Stimulated activated naive CD4-positive, alpha-beta T cell treated with Interleukin-2 at 50 U/mL for 16 hours (primary cell): ENCODE measurements at places on chromosomes 5 and 9.

GRCh38 chr5:5751498-5751897 is 329.0 kb downstream of the ICE1 start:
- DNase-seq, result no peak

- DNase-seq, result no peak
Measured at GRCh38 chr9:125651576-125652232, 55.3 kb downstream of the MAPKAP1 start.

DNA sequence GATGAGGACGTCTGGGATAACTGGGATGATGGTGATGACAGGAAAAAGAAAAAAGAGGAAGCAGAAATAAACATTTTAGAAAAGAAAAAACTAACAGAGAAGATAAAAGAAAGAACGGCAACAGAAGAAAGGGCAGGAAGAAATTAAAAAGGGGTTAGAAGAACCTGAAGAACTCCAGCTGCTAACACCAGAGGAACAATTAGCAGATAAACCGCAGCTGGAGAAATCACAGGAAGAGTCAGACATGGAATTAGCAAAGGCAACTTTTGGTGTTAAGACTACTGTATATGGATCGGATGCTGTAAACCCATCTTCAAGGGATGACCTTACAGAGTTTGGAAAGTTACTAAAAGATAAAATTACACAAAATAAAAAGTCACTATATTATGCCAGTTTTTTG is 15.4 kb downstream of the CTSL start:
- DNase-seq, result no peak

- no peak for DNase-seq
Measured at GRCh38 chr9:14882090-14882489, 28.1 kb downstream of the FREM1 start.

GRCh38 chr5:77531297-77531696 is 39.2 kb upstream of the WDR41 start:
- no peak for DNase-seq

DNA sequence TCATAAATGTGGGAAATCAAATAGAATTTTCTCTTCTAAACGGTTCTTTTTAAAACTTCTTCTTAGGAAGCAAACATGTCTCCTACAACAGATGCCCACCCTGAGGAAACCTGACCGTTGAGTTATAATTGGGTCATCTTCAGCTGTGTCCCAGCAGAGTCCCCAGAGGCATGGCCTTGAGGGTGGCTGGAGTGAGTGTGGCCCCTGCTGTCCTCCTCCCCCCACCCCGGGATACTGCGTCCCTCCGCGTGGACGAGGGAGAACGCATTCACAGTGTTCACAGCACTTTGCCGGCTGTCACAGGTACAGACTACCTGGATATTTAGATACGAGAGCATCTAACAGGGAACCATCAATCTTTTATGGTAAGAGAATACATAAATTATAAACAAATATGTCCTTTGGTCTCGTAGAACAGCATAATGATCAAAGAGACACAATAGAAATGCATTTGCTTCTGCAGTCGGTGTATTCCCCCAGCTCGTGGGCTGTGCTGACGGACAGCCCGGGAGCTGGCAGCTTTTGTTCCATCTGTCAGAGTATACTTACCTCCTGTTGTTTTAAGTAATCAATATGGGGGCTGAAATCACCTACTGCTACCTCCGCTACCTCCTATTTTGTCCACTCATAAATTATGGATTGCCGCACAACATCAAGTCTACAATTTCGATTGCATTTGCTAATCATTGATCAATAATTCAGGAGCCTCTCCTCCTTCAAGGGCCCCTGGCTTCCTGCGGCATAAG is 214.7 kb downstream of the IRX2 start:
- no peak for DNase-seq

DNA sequence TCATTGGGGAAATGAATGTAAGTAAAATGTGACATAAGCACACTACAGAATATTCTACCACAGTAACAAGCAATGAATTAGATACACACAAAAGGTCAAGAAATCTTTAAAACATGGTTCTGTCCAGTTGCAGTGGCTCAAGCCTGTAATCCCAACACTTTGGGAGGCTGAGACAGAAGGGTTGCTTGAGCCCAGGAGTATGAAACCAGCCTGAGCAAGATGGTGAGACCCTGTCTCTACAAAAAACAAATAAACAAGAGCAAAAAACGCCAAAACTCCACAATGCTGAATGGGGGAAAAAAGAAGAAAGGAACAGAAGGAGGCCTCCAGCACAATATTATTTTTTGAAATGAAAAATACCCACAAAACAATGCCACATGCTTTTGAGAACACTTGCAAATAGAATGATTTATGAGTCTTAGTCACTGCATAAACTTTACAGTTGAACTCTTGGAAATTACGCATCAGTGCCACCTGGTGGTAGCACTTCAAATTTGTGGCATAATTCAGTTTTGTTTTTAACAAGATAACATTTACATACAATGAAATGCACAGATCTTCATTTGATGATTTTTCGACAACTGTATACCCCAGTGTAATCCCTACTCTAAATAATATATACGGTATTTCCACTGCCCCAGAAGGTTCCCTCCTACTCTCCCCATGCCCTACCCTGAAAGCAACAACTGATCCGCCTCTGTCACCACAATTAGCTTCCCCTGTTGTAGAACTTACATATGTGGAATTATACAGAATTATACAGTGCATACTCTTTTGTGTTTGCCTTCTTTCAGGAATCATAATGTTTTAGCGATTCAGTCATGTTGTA is 14.4 kb upstream of the SPINK4 start:
- peak; percentile 40 for DNase-seq

GRCh38 chr5:73444499-73445438 is 3.8 kb downstream of the FOXD1 start:
- DNase-seq, result no peak

- DNase-seq, result no peak
Measured at GRCh38 chr5:37754976-37755375, 84.9 kb downstream of the GDNF start.
